Daoy (cell line): ENCODE measurements at places on chromosomes 12 and 14. TPM values are rescaled to one million over a fixed set of nuclear protein-coding genes. Genes with fewer than 3 reads are reported as not detected.

RNASE7 gene
- not detected in 2 replicates for total RNA-seq

UNG gene
- total RNA-seq: 48.4 and 97.2 TPM in 2 replicates

OR6C76 gene
- not detected in 2 replicates for total RNA-seq

- no peak for DNase-seq
These were observed 18.1 kb upstream of the PHLDA1 start for GRCh38 chr12:76049575-76050251.

DNA sequence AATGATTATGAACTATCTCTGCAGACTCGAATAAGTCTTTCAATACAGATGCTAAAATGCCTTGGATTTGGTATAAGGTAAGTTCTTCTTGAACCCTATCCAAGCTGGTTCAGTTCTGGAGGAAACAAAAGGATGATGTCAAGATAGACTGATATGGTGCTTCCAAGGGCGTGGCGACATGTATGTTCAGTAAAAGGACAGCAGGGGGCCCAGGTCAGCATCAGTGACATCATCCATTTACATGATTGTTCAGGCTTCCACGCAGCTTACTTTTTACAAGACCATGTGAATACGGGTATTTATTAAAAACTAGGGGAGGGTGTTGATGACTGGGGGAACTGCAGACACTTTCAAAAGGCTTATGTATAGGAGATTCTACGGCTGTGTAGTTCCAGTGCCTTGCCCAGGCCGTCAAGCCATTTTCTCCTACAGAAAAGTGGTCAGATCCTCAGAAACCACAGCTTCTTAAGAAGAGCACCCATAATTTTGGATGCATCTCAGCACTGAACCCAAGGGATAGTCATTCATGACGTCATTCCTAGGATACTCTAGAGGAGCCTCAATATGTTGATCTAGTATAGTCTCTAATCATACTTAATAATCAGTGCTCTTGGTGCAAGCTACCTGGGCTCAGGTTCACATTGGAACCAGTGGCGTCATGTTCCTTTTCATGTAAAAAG is 527.7 kb downstream of the FUT8 start:
- DNase-seq: peak; percentile 55
